T-helper 2 cell treated with Interferon-gamma antibody and Interleukin-4, amounts not matched to agents 5 μg/mL and 100 μg/mL, for 36 hours (primary cell): ENCODE measurements at places on chromosomes 3 and 15.

DNA sequence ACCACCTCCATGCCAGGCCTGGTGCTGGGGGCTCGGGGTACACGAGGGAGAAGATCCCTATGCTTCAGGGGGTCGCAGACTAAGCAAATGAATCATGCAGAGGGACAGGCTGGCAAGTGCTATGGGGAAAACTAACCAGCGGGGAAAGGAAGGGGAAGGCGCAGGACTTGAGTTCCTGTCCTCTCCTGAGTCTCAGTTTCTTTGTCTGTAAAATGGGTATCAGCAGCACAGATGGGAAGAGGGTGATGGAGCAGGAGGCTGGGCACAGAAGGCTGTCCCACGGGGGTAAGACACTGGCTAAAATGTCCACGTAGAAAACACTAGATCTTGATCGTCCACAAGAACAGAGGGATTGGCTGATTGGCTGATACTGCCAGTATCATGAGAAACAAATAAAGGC, 39.8 kb downstream of the RGMA start:
- no peak for DNase-seq

DNA sequence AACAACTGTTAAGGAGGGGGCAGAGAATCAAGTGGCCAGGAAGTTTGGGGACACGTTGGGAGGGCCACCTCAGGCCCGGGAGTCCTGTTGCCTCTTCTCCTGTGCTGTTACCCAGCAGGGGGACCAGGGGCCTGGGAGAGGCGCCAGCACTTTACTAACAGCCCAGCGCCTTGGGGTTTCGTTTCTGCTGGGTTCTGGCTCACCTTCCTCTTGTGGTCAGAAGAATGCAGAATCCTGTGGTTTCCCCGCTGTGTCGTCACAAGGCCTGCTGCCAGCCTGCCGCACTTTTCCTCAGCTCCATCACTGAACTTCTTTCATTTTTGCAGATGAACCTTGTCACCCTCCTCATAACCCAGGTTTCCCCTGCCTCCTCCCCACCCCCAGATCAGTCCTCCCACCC, 67.7 kb downstream of the SLC30A4 start:
- peak; percentile 79 for DNase-seq

- DNase-seq: no peak
Measured at GRCh38 chr3:38219609-38220197, 45.9 kb upstream of the SLC22A13 start.

GRCh38 chr15:101568309-101568708, 78.8 kb upstream of the PCSK6 start:
- no peak for DNase-seq

DNA sequence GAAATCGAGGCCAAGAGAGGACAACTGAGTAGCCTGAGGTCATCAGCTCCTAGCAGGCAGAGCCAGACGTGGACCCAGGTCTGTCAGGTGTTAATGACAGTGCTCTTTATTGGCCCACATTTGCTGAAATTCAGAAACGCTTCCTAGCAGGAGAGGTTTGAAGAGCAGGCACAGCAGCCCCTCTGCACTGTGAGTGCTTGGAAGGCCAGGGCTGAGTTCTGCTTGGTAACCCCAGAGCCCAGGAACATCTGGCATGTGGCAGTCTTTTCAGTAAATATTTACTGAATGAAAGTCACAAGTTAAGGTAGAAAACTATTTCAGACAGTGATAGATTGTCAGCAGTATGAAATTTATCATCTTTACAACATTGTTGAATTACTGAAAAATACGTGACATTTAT, 102.4 kb downstream of the PLCL2 start:
- no peak for DNase-seq

- no peak for DNase-seq
Measured at GRCh38 chr3:182092662-182093262, 381.0 kb downstream of the SOX2 start.

- DNase-seq: no peak
Measured at GRCh38 chr3:129323651-129324294, 45.1 kb downstream of the HMCES start.

- DNase-seq: no peak
Measured at GRCh38 chr3:34683851-34684250, 885.4 kb downstream of the PDCD6IP start.

GRCh38 chr3:38171622-38172021, 6.3 kb downstream of the OXSR1 start:
- no peak for DNase-seq

DNA sequence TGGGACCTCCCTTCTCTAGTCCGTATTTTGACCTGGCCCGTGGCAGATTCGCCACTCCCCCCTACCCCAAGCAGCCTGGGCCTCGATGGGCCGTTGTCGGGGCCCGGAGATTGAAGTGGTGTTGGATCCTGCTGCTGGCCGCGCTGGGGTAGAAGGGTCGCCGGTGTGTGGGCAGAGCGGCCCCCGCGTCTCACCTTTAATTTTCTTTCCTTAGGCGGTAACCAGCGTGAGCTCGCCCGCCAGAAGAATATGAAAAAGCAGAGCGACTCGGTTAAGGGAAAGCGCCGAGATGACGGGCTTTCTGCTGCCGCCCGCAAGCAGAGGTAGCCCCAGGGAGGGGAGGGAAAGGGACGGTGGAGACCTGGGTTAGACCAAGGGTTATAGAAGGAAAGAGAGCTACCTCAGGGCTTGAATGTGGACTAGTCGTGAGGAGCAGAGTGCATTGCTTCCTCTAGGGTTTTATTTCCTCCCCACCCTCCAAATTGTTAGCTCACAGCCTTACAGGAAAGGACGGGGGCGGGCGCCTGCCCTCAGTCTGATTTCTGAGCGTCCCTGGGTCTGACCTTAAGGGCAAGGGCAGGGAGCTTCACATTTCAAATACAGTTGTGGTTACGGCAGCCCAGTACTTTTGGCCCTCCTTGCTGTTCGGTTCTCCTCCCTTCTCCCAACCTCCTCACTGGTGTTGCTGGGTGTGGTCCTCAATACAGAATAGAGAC, 799 bp downstream of the SERF2 start:
- DNase-seq: peak; percentile 36

DNA sequence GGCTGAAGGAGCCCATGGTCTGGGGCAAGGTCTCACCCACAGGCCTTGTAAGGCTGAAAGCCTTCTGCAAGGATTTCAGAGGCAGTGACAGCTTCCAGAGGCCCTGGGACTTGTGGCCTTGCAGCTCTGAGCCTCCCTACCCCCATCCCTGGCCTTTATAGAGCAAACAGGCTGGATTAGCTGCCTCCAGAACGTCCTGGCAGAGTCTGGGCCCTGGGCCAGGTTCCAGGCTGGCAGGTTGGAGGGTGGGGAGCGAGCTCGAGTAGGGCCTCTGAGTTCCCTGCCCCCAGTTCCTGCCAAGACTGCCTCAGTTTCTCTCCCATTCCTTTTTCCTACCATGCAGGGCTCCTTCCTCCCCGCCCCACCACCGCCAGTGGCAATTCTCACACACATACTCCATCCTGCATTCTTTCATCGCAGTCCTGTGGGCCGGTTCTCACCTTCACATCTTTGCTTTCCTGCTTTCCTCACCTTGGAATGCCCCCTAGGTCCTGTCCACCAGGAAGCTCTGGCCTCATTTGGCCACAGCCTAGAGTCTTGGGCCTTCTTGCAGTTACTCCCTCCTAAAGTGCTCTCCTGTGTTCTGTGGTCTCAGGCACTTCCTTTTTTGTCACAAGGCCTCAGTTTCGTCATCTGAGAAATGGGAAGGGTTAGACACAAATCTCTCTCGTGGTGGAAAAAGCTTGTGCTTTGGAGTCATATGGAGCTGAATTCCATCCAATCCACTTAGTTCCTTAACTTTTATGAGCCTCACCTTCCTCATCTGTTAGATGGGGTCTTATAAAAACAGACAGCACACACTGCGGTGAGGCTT, 2.7 kb downstream of the LMAN1L start:
- no peak for DNase-seq

- DNase-seq: no peak
Measured at GRCh38 chr15:82081914-82082762, 36.3 kb upstream of the MEX3B start.

GRCh38 chr3:102714567-102714966, 279.8 kb downstream of the ZPLD1 start:
- DNase-seq: no peak

DNA sequence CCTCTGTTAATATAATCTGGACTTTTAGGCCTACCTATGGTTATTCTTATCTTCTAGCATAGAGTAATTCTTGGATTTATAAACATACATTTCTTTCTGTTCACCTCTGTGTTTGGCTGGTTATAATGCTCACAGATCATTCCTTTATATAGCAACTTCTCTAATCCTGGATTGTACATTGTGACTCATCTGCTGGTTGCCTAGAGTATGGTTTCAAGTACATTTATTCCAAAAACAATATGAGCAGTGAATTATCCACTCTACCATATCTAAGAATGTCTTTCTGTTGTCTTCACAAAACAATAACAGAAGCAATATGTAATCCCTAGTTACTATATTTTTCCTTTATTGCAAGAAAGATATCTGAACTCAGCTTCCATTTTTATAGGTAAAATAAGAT, 35.3 kb downstream of the FSIP1 start:
- DNase-seq: no peak

GRCh38 chr3:169454823-169455222, 208.7 kb downstream of the MECOM start:
- no peak for DNase-seq

DNA sequence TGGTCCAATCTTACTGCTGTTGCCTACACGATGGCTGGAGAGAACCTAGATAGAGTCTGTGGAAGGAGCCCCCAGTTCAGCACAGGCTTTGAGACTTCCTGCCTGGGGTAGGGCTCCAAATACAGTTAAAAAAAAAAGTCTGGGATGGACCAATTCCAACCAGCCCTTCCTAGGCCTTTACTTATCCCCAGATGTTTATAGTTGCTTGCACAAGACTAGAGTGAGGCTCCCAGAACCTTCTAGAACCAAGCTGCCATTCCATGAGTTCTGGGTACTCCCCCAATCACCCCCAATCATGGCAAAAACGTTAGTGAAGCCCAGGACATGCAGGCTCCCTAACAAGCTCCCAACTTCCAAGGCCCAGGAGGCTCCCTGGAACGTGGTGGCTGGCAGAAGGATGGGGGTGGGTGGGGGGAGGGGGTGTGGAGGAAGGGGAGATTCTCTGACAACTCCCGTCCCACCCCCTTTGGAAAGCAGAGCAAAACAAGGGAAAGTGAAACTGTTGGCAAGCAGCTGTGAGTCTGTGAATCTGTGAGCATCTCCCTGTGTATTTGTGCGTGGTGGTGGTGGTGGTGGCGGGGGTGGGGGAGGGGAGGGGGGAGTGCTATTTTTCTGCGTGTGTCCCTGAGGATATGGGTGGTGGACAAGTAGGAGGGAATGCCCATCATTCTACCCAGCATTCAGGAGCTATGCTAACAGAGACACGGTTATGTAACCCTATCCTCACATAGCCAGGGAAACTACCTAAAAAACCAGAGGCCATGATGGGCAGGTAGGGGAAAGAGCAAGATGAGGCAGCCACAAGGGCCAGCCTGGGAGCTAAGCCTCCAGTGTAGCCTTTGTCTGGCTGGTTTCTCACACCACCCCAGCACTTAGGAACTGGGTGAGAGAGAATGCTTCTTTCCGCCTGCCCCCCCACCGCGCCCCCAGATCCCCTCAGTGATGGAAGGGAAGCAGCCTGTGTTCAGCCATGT, 2.0 kb downstream of the MST1R start:
- no peak for DNase-seq

DNA sequence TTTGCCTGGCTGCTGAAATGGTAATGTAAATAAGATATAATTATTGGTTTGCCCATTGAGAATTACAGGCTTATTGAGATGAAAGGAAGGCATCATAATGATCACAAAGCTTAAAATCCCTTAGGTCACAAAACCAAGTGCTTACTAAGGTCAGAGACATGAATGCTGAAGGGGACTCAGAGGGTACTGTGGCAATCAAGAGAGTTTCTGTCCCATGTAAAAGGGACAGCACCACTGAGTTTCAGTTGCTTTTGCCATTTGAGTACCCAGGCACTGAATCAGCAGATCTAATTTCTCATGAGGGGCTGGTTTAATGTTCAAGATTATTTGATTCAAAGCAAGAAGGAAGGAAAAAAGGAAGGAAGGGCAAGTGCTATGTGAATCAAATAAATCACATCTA, 127.0 kb downstream of the PLOD2 start:
- DNase-seq: no peak

- DNase-seq: no peak
Measured at GRCh38 chr15:89833966-89834365, 19.3 kb upstream of the ANPEP start.

GRCh38 chr3:14369675-14370669, 32.4 kb upstream of the SLC6A6 start:
- DNase-seq: no peak

- DNase-seq: no peak
Measured at GRCh38 chr15:67048281-67049279, 16.8 kb upstream of the SMAD3 start.

- no peak for DNase-seq
Measured at GRCh38 chr15:42284551-42284950, 11.3 kb upstream of the TMEM87A start.

DNA sequence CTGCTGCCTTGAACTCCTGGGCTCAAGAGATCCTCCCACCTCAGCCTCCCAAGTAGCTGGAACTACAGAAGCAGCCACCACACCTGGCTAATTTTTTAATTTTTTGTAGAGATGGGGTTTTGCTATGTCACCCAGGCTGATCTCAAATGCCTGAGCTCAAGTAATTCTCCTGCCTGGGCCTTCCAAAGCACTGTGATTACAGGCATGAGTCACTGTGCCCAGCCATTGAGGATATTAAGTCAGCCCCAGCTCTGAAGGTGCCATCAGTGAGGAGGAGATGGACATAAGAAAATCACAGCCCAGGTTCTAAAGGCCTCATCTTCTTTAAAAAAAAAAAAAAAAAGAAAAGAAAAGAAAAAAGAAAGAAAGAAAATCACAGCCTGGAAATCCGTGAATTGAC, 26.6 kb upstream of the PSTPIP1 start:
- no peak for DNase-seq

- no peak for DNase-seq
Measured at GRCh38 chr15:101326462-101327146, 31.6 kb upstream of the SNRPA1 start.

DNA sequence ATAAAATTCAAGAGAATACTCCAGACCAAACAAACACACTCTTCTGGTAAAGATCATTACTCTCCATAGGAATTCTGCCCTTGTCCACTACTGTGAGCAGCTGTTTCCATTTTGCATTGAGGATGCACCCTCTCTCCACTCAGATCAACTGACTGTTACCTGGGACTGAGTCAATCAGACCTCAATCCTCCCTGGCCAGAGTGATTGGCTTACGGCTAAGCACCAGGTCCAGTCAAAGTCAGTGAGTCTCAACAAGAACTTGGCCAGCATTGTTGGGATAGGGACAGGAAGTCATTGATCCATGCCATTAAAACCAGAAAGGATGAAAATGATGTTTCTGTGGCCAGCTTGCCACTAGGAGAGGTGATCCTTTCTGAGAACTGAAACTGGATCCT, 79.7 kb downstream of the WNT5A start:
- DNase-seq: no peak

- DNase-seq: no peak
Measured at GRCh38 chr3:163722405-163722804, 1355.9 kb downstream of the SI start.

DNA sequence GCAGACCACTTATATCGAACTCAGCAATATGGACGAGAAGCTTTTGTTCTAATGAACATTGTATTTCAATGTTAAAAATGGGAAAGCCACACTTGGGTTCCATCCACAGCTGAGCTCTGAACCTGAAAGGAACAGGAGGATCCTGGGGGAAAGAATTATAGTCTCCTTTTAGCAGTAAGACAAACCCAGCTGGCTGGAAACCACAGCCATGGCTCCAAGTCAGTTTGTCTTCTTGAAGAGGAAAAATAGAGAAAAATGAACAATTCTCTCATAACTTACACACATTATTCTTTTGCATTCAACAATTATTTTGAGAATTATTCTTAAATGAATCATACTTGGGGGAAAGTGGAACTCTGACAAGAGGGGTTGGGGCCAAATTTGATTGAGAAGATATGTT, 149.2 kb upstream of the VEPH1 start:
- DNase-seq: no peak
